ENCODE measurements at places on chromosomes 7 and 10.

DNA sequence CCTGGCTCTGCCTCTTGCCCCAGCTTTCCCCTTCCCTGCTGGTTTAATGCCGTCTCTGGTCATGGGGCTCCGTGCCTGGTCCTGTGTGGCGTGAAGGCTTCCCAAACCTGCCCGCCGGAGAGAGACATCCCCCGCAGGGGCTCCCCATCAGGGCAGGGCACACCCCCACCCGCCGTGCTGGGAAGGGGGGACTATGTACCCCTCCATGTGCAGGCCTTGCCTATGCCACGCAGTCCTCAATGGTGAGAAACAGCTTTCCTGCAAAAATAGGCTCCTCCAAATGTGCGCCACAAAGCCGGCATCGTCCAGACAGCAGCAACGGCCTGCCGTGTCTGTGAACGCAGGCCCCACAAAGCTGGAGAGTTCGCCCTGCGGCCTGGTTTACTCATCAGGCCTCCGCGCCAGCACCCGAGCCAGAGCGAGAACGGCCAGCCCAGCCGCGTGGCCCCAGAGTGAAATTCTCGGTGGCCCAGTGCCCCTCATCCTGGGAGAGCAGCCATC is 313.4 kb downstream of the DNAJB6 start:
- DNase-seq = no peak

DNA sequence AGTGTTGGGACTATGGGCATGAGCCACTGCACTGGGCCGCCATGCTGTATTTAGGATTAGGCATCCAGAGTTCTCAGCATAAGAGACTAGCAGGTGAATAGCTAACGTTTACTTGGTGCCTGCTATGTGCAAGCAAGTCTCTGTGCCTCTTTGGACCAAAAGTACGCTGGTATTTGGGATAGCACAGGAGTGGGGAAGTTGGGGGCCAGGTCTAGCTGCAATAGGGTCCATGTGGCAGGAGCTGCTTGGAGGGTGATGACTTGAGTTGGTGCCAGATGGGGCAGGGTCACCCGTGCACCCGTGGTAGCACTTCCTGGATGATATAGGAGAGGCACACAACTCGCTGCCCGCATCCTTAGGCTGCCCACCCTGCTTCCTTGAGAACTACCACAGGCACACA is 22.4 kb downstream of the NACAD start:
- no peak for DNase-seq

DNA sequence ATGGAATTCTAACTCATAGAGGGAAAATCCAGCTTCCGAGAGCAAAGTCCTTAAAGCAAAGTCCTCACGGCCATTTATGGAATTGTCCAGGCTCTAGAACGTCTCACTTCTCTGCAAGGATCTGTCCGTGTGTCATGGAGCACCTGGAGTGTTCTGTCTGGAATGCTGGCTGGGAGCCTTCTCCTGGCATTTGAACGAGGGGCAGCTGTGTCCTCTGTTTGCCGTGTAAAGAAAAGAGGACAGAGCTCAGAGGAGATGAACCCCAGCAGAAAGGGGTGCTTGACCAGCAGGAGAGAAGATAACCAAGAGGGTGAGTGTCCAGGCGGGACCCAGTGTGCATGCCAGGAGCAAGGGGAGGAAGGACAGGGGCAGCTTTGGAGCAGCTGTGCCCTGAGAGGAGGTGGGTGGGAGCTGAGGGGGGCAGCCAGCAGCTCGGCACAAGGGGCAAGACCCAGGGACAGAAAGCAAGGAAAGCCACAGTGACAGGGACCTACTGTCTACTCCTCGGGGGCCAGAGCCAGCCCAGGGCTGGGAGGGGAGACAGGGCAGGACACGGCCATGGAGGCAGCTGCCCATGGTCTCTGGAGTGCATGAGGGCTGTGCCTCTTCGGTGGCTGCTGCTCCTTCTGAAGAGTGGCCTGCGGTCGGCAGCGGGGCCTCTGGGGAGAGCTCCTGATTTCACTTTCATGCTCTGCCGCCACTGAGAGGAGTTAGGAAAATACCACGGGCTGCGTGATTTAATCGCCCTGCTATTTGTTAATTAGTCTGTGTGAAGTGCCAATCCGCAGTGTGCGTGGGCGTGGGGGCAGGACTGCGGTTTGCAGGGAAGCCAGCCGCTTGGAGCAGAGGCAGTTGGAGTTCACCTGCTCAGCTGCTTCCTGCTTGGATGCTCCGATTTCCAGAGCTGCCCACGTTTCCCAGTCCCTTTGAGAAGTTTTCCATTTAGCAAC is 149.3 kb upstream of the SHH start:
- DNase-seq = peak; percentile 46

DNA sequence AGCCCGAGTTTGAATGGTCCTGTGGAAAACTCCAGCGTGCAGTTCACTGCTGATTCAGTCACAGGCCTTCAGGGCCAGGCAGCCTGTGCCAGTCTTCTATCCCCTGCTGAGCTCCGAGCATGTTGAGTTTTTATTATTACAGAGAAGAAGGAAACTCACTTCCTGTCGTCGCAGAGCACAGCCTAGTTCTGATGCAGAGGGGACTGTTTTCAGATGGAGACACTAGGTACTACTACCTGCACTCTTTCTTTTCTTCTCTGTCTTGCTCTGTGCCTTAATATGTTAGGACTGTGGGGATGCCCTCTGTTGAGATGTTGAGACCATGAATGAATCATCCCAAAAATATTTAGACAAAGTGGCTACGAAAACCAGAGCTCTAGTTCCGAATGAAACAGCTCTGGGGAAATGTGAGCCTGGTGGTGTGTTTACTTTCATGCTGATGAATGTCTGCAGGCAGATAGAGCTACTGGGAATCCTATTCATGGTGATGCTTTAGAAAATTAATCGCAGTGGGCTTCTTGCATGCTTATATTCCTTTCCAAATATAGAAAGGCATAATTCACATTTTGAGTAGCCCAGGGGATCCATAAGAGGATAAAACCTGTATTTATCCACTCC is 29.6 kb downstream of the CASP7 start:
- DNase-seq = peak; percentile 10

- no peak for DNase-seq
Observed at GRCh38 chr10:132507409-132507955, 30.1 kb upstream of the INPP5A start.

GRCh38 chr10:96482815-96483588 is 30.7 kb downstream of the TLL2 start:
- DNase-seq = no peak

DNA sequence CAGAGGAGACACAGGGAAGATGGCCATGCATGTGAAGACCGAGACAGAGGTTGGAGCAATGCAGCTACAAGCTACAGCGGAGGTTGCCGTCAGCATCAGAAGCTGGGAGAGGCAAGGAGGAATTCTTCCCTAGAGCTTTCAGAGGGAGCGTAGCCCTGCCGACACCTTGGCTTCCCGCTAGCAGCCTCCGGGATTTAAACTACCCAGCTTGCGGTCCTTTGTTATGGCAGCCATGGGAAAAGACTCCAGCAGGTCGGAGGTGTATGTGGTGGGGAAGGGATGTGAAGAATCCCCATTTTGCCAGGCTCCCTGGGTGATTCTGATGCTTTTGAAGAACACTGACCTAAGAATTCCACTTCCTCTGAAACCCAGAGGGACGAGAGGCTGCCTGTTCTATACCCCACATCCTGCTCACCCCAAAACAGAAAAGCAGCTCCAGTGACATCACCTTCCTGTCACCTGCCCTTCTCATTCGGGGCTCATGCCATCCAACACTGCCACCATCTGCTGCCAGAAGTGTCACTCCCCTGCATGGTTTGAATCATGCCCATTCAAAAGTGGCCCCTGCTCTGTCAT is 3.3 kb upstream of the SEPHS1 start:
- DNase-seq = no peak

DNA sequence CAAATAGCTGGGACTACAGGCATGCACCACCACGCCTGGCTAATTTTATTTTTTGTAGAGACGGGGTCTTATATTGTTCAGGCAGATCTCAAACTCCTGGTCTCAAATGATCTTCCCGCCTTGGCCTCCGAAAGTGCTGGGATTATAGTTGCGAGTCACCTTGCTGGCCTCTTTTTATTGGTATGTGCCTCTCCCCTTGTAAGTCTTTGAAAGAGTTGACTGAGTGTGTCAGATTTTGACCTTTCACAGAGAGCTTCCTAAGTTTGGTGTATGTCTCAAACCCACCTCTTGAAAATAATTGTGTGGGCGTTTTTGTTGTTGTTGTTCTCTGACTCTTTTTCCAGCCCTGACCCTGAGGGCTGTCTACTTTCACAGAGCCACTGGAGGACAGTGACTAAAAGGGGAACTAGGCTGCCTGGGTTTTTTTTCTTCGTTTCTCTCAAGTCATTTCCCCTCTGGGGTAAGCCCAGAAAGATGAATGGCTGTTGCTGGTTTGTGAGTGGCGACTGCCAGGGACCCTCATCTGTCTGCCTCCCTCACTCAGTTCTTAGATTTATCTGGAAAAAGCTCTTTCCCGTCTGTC is 262.8 kb downstream of the ZEB1 start:
- DNase-seq = no peak

DNA sequence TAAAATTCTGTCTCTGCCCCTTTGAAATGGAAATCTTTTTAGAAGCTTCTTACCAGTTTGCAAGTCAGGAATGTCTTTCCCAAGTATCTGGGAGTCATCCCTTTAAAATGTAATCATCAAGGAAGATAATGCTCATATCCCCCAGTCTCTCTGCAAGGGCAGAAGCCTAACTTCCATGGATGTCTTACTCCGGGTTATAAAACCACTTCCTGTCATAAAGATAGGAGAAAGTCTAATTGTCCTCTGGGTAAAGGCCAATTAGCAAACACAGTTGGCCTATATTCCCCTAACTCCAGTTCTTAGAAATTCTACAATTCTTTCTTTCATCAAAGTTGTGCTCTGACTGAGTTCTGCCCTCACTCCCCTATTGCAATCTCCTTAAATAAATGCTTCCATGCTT is 1631.5 kb upstream of the LRRTM3 start:
- no peak for DNase-seq

GRCh38 chr10:66714741-66715140 is 211.1 kb upstream of the LRRTM3 start:
- DNase-seq = peak; percentile 59

DNA sequence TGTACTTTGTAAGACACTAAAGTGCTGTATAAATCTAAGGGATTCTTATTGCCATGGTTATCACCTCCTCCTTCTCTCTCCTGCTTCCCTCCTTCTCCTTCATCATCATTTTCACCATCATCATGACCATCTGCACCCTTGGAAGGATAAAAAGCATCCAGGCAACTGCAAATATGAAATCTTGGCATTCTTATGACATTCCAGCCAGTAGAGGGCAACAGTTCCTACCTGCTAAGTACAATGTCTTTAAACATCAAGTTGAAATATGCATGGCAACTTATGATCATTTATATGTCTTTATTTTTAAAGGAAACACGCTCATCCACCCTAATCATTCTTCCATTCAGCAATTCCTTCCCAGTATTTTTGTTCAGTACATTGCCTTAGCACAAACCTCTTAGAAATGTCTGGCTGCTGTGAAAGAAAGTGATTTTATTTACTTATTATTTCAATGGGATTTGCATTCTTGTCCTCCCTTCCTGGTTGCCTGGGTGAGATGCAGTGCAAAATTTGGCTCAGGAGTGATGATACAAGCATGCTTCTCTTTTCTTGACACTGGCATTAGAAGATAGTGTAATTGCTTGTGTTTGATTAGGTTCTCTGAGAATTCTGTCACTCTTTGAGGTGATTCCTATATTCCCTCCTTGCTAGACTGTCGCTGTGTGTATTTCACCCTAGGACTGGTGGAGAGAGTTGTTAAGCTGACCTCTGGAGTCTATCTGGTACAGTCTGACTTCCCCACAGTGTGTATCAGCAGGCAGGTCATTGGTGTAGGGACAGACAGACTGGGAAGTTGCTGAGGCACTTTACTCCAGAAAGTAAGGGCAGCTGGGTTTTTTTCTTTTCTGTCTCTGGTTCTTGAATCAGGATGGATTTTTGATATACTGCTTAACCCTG is 188.5 kb upstream of the BMPER start:
- peak; percentile 53 for DNase-seq

DNA sequence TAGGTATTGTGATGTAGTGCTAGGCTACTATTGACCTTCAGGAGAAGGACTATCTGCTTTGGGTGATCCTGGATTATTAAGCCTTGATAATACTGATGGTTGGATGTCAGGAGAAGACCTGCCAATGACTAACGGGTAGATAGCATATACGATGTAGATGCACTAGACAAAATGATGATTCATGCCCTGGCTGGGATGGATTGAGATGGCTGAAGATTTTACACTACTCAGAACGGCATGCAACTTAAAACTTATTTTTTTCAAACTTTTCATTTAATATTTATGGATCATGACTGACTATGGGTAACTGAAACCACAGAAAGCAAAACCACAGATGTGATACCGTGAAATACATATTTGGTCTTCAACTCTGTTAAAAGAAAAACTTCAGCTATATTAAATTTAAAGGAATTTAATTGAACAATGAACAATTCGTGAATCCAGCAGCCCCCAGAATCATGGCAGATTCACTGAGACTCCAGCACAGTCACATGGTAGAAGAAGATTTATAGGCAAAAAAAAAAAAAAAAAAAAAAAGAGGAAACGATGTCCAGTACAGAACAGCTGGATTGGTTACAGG is 124.6 kb upstream of the CDK13 start:
- no peak for DNase-seq

All from foreskin keratinocyte (primary cell).